ENCODE measurements at places on chromosomes 3 and 15. TPM values are rescaled to one million over a fixed set of nuclear protein-coding genes. Genes with fewer than 3 reads are reported as not detected.

CHDH gene
- 0.43 TPM for total RNA-seq

CX3CR1 gene
- total RNA-seq, result 0.89 TPM

TNNC1 gene
- total RNA-seq, result 1.9 TPM

ZNF502 gene
- 1.1 TPM for total RNA-seq

ZNF774 gene
- 1.1 TPM for total RNA-seq

ZNF80 gene
- total RNA-seq, result 0.12 TPM

ONECUT1 gene
- not detected for total RNA-seq

ARHGAP11A gene
- total RNA-seq, result 101 TPM

SYNPR gene
- not detected for total RNA-seq

GP9 gene
- not detected for total RNA-seq

ADAMTS7 gene
- not detected for total RNA-seq

BHLHE40 gene
- total RNA-seq, result 214 TPM

RPUSD2 gene
- 10.3 TPM for total RNA-seq

ACTC1 gene
- total RNA-seq, result not detected

PLAAT1 gene
- total RNA-seq, result not detected

KLHL40 gene
- total RNA-seq, result not detected

PPM1M gene
- 104 TPM for total RNA-seq

NOX5 gene
- not detected for total RNA-seq

SLC33A1 gene
- 26.8 TPM for total RNA-seq

GXYLT2 gene
- not detected for total RNA-seq

TMOD2 gene
- total RNA-seq, result 7.3 TPM

CILP gene
- total RNA-seq, result not detected

CRYGS gene
- total RNA-seq, result 4.3 TPM

PTH1R gene
- not detected for total RNA-seq

SLC12A6 gene
- 51.2 TPM for total RNA-seq

PIGBOS1 gene
- total RNA-seq, result 11.9 TPM

PIK3CA gene
- total RNA-seq, result 29.6 TPM

GOLGA8O gene
- total RNA-seq, result 3.3 TPM

SEMA3G gene
- not detected for total RNA-seq

CCNDBP1 gene
- total RNA-seq, result 83.4 TPM

DLL4 gene
- total RNA-seq, result not detected

TAGLN3 gene
- total RNA-seq, result not detected

GOLGA6L6 gene
- total RNA-seq, result not detected

PPIP5K1 gene
- total RNA-seq, result 22.3 TPM

TYRO3 gene
- total RNA-seq, result 1.9 TPM

CLDN18 gene
- total RNA-seq, result not detected

ICE2 gene
- 71.6 TPM for total RNA-seq

GOLGA8J gene
- total RNA-seq, result not detected

MESP2 gene
- not detected for total RNA-seq

DUOX2 gene
- total RNA-seq, result not detected
